SHP77 treated with DMSO at 0.1 percent for 48 hours (cell line): ENCODE measurements at places on chromosomes 16 and 17.

DNA sequence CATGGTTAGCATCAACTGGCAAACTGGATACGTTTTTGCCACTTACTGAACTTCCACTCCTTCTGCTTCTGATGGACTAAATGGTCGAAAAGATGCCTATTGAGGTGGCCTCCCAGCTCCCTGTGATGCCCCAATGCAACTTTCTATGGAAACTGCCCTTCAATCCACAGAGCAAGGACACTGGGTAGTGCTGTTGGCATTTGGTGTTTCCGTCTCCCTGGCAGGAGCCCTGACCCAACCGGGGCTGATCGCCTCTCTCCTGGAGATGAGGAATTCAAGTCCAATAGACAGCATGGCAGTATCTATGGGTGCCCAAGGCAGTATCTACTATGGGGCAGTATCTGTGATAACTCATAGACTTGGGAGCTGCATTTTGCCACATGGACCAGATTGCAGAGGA is 116.3 kb upstream of the IRX3 start:
- DNase-seq = no peak

DNA sequence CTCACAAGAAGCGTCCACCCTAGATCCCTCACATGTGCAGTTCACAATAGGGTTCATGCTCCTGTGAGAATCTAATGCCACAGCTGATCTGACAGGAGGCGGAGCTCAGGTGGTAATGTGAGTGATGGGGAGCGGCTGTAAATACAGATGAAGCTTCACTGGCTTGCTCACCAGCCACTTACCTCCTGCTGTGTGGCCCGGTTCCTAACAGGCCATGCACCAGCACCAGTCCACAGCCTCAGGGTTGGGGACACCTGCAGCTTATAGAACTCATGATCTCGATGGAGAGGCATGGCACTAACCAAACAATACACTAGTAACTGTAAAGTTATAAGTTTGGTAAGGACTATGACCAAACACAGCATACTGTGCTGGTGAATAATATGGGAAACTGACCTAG is 368.0 kb upstream of the CDH5 start:
- DNase-seq = no peak

- DNase-seq = no peak
Observed at GRCh38 chr17:18318771-18319450, 3.8 kb downstream of the SMCR8 start.

- no peak for DNase-seq
Observed at GRCh38 chr17:37256627-37257026, 119.2 kb upstream of the C17orf78 start.

- no peak for DNase-seq
Observed at GRCh38 chr16:46986896-46987295, 13.4 kb upstream of the DNAJA2 start.

GRCh38 chr16:82845116-82845515 is 218.3 kb downstream of the CDH13 start:
- DNase-seq = no peak

DNA sequence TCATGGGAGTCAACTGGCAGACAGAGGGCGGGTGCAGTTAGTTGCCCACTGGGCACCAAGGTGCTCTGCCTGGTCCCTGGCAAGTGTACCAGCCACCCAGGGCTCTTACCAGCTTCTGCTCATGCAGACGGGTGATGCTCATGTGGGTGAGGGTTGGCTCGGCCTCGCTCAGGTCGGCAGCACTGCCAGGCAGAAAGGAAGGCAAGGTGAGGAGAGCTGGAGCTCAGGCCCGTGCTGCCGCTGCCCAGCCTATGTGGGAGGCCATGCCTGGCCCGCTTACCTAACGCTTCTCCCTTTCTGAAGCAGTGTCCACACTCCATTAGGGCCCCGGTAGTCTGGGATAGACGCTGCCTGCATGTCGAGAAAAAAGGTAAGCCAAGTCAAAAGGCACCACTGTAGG is 2.6 kb downstream of the SIRT7 start:
- no peak for DNase-seq

DNA sequence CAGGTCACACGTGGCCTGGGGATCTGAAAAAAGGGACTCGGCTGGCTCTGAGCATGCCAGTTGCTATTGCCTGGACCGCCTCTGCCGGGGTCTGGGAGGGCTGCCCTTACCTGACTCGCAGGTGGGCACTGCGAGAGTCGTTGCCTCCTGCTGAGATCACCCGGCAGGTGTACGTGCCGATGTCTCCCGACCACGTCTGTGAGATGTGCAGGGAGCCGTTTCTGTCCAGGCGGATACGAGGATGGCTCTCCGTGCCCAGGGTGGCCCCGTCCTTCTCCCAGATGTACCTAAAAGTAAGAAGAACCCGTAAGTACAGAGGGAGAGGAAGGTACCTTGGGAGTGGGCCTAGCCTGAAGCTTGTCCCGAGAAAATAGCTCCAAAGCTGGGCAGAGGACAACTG is 112.0 kb upstream of the CDC42EP4 start:
- DNase-seq = no peak

DNA sequence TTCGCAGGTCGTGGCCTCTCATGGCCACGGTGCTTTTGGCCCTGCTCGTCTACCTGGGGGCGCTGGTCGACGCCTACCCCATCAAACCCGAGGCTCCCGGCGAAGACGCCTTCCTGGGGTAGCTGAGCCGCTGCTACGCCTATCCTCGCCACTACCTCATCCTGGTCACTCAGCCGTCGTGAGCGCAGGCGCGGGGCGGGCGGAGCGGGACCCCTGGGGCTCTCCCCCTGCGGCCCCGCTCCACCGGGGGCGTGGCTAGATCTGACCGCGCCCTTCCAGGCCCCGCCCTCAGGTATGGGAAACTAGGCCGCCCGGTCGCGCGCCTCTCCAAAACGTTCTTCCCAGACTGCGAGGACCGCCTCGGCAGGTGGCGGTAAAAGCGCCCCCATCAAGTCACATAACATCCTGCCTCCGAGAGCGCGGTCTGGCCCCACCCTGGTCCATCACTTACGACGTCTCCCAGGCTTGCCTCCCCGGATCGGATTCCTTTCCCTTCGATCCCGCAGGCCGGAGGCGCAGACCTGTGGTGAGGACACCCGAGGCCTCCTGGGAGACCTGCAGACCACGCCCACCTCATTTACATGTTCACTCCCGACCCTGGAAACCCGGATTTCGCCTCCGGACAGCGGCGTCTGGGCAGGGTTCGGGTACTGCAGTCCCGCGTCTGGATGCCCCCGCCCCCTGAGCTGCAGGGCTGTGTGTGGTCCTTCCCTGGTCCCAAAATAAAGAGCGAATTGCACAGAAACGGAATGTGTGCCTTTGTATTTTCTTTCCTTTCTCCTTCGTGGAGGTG is 91.5 kb upstream of the TMEM97 start:
- no peak for DNase-seq

GRCh38 chr17:74917430-74917829 is 5.6 kb downstream of the USH1G start:
- no peak for DNase-seq

GRCh38 chr16:55136356-55137150 is 187.4 kb upstream of the IRX6 start:
- DNase-seq = no peak

- DNase-seq = no peak
Observed at GRCh38 chr16:89319886-89320781, 102.6 kb downstream of the ZNF778 start.

- no peak for DNase-seq
Observed at GRCh38 chr17:32852811-32853210, 24.1 kb downstream of the MYO1D start.

- no peak for DNase-seq
Observed at GRCh38 chr16:77157346-77158058, 33.5 kb upstream of the MON1B start.

- no peak for DNase-seq
Observed at GRCh38 chr17:39365242-39365641, 36.2 kb downstream of the FBXL20 start.

GRCh38 chr17:2058586-2059546 is 4.0 kb downstream of the HIC1 start:
- no peak for DNase-seq

DNA sequence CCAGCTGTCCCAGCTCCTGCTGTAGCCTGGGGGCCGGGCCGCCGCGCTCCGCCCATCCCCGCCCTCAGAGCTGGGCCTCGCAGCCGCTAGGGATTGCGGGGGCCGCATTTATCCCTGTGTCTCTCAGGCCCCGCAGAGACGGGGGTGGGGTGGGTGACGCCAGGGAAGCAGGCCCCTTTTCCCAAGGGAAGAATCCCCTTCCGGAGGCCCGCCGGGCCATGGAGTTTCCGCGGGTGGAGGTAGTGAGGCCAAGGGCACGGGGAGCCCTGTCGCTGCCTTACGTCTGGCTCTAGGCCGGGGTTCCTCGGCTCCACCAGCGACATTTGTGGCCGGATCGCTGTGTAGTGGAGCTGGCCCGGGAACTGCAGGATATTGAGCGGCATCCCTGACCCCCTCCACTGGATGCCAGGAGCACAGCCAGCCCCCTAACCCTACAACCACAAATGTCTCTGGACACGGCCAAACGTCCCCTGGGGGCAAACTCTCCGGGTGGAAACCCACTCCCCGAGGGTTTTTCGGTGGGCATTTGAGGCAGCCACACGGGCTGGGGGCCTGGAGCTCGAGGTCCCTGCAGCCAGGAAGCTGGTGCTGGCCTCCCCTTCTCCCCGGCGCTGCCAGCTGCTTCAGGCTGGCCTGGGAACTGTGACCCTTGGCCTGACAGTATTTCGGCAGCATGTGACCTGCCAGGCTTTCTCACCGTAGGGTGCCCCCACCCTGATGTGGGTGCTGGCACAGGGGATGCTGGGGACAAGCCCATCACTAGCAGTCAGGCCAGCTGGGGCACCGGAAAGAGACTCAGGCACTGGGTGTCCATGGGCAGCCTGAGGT is 12.0 kb upstream of the CD300A start:
- DNase-seq = peak; percentile 73

DNA sequence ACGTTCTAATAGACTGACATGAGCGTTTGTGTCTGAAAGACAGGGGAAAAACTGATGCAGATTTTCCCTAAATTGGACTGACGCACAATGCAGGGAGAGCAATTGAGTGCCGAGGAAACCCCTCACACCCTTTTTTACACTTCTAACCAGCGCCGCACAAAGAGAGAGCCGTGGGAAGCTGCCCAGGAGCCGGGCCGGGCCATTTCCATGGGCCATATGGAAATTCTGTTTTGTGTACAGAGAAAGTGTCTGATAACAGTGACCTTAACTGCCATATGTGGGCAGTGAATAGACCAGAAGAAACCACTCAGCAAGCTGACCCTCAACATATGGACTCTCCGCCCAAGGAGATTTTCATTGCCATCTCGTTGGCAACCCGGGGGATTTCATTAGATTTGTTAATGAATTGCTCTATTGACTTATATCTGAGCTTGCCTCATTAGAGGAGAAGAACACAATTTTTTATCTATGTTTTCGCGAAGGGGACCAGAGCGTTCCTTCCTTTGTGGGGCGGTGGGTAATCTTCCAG is 225.9 kb upstream of the IRX3 start:
- DNase-seq = no peak

GRCh38 chr17:72370819-72371218 is 250.0 kb downstream of the SOX9 start:
- DNase-seq = no peak

DNA sequence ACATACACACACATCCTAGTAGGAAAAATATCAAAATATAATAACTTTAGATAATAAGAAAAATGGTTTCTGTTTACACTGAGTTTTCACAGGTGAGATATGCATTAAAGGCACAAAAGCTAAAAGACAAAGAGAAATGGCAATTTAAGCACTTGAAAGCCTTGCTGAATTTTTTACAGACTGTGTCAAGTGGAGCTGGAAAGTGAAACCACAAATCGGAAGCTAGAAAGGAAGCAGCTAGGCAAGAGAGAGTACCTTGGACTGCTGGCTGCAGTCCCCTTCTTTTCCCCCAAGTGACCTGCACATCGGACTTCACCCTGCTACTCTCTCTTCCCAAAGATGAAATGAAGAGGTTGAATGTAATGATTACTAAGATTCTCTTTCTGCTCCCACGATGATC is 135.1 kb downstream of the CDH13 start:
- DNase-seq = no peak

DNA sequence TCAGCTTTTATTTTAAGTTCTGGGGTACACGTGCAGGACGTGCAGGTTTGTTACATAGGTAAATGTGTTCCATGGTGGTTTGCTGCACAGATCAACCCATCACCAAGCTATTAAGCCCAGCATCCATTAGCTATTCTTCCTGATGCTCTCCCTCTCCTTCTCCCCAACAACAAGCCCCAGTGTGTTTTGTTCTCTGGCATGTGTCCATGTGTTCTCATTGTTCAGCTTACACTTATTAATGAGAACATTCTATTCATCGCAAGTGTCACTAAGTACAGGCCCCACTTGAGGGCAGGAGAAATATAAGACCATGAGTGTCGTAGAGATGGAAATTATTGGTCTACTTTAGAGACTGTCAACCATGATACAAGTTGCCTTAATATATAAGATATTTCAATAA is 615.1 kb downstream of the CDH8 start:
- DNase-seq = no peak

- DNase-seq = no peak
Observed at GRCh38 chr16:7509963-7510601, 177.4 kb downstream of the RBFOX1 start.

GRCh38 chr16:4081521-4082021 is 34.7 kb downstream of the ADCY9 start:
- no peak for DNase-seq

DNA sequence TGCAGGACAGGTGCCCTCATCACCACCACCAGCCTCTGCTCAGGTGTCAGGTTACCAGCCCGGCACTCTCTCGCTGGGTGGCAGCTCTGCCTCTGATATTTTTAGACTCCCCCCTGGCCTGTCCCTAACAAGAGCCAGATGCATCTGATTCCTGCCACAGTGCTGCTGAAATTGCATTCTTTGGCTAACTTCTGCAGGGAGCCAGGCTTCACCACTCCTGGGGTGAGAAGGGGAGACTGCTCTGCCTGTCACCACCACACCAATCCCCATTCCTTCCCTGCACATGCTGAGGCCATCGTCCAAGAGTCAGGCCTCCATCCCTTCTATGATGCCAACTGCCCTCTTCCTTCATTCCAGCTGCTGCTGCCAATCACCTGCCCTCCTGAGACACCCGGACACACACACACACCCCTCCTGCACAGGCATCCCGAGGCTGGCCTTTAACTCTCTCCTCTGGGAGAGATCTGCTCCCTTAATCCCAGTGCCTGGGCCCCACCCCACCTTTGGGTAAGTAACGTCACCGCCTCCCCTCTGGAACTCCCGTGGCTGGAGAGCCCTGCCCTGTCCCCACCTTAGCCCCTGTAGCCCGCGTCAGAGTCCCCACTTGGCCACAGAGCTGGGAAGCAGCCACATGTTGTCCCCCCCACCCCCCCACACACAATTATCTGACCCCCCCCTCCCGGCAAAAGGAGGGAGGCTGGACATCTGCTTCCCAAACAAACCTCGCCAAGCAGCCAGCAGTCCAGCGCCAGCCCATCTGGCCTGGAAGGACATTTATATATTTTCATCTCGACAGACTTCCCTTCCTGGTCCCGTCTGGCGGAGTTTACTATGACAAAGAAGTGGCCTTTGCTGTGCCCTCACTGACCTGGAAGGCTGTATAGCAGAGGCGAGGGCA is 2.8 kb downstream of the EMP2 start:
- DNase-seq = no peak

DNA sequence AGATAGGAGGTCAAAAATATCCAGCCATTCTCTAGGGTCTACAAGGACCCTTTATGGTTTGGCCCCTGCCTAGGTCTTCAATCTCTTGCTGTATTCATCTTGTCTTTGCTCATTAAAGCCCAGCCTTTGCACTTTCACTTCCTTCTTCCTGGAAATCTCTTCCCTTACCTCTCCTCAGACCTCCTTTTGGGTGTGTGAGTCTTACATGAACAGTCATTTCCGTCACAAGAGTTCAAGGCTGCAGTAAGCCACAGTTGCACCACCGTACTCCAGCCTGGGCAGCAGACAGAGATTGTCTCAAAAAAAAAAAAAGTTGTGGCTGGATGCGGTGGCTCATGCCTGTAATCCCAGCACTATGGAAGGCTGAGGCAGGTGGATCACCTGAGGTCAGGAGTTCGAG is 6.0 kb upstream of the ATP1B2 start:
- no peak for DNase-seq
